ENCODE measurements at places on chromosomes 2 and 18. TPM values are rescaled to one million over a fixed set of nuclear protein-coding genes. Genes with fewer than 3 reads are reported as not detected.

DNA sequence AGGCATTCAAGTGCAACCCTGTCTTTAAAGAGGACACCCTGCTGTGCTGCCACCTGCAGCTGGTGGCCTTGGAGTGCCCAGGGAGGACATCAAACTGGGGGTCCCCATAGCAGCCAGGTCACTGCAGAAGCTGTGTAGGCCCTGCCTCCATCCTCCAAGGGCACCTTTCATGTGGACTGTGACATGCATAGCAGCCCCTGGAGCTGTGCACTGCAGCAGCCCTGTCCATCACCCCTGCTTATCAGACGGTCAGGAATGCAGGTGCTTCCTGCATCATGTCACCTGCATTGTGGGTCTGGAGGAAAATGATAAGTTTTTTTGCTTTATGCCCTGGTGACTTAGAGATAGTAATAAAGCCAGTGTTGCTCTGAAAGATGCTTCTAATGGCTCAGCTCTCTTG, 155.7 kb downstream of the DYSF start:
- no peak for DNase-seq

CHMP3 gene
- 55.5 TPM for total RNA-seq

DNA sequence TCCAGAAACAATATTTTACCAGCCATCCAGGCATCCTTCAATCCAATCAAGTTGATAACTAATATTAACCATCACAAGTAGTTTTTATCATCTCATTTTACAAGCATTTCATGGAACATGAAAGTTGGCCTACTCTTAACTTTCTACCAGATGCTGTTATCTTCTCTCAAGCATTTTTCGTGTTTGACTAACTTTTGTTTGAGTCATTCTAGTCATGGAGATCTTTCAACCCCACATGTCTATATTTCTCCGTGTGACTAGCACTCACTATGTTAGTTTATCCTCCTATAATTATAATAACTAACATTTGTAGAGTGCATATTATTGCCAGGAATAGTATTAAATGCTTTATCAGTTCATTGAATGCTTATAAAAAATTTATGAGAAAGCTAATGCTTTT, 307.0 kb upstream of the CWC22 start:
- DNase-seq, result no peak

DNA sequence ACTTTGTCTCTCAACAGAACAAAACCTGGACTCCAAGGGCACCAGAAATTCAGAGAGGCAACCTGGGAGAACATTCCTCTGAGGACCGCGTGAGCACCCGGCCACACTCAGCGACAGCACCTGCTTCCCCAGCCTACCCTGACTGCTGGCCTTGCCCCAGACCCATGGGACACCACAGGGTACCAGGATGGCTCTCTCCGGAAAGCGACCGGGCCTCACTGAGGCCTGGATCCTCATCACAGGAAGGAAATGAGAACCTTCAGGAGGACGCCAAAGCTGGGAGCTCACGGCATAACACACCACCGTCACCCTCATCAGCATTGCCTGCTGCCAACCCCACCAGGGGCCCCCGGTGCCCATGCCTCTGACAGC, 38.9 kb downstream of the HS6ST1 start:
- no peak for DNase-seq

KCNG2 gene
- total RNA-seq, result not detected

DNA sequence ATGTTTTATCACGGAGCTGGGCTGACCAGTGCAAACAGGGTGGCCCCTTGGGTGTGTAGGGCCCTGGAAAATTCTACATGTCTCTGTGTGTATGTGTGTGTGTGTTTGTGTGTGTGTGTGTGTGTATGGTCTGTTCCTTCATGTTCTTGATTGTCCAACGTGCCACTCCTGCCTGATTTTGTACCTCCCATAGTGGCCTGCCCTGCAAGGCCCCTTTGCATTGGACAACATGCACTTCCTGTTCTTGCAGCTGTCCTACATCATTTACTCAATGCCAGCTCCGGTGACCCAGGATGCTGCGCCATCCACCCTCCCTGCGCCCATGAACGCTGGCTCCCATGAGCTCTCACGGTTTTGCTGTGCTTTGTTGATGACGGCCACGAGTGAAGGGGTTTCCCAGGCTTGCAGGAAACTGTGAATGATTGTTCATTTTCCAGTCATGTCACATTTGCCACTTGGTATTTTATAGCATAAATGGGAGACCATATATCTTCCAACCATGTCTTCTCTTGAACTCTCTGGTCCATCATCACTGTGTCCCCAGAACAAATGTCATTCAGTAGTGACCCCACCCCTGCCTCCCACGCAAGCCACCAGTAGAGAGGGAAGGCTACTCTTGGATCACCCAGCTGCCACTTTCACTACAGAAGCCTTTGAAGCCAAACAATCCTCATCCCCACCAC, 69.7 kb upstream of the NCK2 start:
- no peak for DNase-seq

SCN9A gene
- total RNA-seq, result 0.13 TPM

CCDC74A gene
- 2.5 TPM for total RNA-seq

- no peak for DNase-seq
Observed at GRCh38 chr2:162992828-162993227, 154.3 kb upstream of the KCNH7 start.

- DNase-seq, result no peak
Observed at GRCh38 chr2:43116988-43117387, 109.4 kb downstream of the ZFP36L2 start.

PLEKHB2 gene
- 75.8 TPM for total RNA-seq

DNA sequence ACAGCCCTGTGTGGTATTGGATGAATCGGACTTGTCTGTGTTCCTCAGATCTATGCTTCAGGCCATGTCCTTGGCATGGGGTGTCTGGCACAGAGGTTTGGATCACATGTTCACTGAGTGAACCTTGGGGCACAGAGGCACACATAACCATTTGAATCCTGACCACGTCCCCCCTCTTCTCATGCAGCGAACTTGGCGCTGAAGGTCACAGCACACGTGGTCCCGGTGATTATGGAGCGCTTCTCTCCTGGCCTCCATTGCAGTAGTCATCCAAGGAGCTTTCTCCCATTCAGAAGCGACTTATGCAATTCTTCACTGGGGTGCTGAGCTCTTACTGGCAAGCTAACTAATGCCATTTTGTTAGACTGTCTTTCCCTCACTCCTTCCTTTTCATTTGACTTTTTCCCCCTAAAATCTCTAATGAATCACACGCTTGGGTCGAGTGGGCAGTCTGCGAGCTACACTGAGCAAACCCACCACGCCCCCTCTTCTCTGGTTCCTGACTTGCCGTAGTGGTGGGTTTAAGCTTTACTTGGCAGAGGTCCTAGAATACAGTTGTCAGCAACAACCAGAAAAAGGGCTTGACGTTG, 59.4 kb downstream of the KCNG2 start:
- DNase-seq, result no peak

GRCh38 chr2:236644502-236644911, 74.9 kb downstream of the ACKR3 start:
- no peak for DNase-seq

DNA sequence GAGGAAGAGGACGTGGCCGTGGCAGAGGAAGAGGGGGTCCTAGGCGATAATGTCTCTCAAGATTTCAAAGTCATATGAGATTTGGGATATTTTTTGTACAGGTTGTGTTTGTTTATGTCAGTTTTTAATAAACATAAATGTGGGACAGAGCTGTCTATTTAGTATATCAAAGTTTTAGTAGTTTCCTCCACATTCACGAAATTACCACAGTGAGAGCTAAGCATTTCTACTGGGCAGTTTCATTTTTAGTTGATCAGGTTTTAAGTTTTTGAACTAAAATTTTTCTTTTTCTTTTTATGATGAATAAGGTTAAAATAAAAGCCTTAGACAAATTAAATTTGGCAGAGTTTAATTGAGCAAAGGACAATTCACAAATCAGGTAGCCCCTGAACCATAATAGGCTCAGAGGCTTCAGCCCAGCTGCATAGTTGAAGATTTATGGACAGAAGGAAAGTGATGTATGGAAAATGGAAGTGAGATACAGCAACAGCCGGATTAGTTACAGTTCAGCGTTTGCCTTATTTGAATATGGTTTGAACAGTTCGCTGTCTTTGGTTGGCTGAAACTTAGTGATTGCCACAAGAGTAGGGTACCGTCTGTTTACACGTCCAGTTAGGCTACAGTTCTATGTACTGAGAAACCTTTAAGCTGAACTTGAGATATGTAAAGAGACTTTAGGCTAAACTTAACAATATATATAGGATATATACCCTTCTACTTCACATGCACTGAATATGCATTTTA, 17.1 kb downstream of the SNRPD1 start:
- DNase-seq, result no peak

DNA sequence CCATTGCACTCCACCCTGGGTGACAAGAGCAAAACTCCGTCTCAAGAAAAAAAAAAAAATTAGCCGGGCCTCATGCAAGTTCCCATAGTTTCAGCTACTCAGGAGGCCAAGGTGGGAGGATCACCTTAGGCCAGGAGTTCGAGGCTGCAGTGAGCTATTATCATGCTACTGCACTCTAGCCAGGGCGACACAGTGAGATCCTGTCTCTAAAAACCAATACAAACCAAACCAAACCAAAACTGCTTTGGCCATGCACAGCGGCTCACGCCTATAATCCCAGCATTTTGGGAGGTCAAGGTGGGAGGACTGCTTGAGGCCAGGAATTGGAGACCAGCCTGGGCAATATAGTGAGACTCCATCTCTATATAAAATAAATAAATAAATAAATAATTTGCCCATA, 19.1 kb downstream of the NIFK start:
- DNase-seq, result no peak

GRCh38 chr2:212538305-212539071, at the start of gene ERBB4:
Gene ERBB4, minus strand, starts transcription at chr2:212538802. Its CDS starts 272 bp downstream, at chr2:212538530.
- DNase-seq, result no peak

DNA sequence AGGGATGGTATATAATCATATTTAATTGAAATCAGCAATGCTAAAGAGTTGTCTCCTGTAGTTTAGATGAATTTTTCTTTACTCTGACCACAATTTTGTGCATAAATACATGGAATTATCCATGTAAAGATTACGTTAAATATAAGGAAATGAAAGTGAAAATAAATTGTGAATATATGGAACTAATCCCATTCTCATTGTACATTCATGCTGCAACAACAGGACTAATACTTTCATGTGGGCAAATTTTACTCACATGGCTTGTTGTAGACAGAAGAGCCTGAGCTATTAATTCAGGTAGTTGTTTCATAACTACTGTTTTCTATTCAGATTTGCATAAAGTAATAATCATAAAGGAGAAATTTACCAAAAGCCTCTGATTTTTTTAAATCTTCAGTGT, 357.8 kb downstream of the ARHGAP15 start:
- DNase-seq, result no peak

COLEC12 gene
- 1.4 TPM for total RNA-seq

GRP gene
- not detected for total RNA-seq

DNA sequence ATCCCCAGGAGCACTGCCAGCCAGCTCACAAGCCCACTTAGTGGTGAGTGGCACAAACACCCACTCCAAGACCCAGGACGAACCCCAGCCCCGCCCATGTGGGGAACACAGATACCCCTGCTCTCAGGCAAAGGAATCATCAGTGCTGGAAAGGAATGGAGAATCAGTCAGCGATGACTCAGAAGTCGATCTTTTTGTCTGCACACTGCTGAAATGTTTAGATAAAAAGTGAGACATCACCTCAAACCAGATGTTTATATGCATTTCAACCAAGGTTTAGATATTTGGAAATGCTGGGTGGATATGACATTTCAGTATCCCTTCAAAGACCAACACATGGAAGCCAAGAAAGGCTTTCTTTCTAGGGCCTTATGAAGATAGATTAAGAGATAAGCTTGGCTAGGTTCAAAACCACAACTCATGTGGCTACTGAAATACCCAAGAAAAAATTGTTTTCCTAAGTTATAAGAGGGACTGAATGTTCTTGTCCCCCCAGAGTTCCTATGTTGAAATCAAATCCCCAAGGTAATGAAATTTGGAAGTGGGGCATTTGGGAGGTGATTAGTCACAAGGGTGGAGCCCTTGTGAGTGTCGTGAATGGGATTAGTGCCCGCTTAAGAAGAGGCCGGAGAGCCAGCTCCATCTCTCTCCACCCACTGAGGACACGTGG, 43.7 kb downstream of the POU3F3 start:
- no peak for DNase-seq

TWIST2 gene
- total RNA-seq, result 5.7 TPM

DNA sequence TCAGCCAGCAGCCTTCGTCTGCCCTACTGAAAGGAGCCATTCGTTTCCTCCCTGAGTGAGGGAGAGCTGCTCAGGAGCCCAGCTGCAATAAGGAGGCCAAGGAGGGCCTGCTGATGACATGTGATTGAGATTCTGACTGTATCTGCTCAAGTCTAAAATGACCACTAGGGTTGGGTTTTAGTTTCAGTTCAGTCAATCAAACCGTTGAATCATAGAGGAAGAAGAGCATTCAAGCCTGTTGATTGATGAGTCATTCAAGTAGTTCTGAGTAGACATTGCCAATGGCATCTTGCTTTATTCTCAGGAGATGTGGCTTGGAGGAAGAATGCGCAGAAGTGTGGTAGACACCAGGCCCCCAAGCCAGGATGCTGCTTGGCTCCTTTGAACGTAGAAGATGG, 19.9 kb upstream of the BCL2L11 start:
- no peak for DNase-seq

GRCh38 chr2:98730707-98731040, 258 bp downstream of the MGAT4A start:
- no peak for DNase-seq

LRP1B gene
- total RNA-seq, result 0.31 TPM

ATG16L1 gene
- 12.3 TPM for total RNA-seq

DNA sequence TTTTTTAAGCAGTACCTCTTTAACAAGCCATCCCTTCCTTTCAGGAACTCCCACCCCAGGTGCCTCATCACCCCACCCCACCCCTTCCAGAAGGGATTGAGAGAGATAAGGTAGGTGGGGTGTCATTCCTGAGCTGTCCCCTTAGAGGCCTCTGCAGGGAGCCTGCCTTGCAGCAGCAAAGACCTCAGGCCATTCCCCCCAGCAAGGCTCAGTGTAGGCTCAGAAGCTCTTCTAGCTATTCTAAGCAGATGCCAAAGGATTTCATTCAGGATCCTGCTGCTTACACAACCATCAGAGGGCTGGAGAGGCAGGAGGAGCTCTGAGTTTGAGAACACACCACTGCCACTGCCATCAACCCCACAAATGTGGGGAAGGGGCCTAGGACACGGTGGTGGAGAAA, 5.8 kb upstream of the FIGLA start:
- no peak for DNase-seq

DNA sequence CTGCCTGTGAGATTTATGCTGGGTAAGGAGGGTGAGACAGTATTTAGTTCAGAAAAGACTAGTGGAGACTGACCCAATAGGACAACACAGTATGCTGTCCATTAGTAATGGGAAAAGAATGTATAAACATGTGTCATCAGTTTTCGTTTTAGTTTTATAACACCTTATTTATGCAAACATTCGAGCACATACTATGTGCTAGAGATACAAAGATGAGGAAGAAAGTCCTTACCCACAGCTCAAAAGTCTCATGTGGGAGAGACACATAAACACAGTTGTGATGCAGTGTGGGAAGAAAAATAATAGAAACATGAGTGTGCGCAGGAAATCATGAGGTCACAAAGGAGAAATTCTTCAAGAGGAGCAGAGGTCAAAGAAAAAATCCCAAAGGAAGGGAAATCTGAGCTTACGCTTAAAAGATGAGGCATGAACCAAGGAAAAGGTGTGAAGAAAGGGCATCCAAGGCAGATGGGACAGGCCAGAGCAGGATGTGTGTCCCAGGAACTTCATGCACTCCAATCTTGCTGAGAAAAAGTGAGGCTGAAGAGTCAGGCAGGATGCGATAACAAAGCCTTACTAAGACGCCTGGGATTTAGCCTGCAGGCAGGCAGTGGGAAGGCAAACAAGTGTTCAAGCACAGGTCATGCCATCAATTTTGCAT, 8.1 kb downstream of the METTL21A start:
- DNase-seq, result no peak

TCF23 gene
- not detected for total RNA-seq

- DNase-seq, result no peak
Observed at GRCh38 chr2:95054016-95054415, 28.5 kb downstream of the MAL start.

All from esophagus squamous epithelium (tissue), 5 donors.